ENCODE measurements at places on chromosomes 16 and 17.

DNA sequence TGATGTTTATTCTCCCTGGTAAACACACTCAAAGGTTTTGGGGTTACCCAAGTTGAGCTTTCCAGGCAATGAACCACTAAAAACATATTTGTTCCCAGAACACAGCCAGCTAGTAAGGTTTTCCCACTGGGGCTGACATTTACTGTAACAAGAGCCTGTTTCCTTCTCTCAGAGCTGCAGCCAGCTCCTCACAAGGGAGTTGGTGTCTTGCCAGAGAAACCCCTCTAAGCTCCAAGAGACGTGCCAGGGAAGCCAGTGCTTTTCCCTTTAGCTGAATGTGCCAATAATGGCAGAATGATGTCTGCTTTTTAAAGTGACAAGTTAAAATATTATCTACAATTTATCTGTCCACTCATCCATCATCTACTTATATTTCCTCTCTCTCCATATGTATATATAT is 170.8 kb upstream of the RBFOX1 start:
- DNase-seq = no peak

GRCh38 chr16:75415169-75415905 is 18.0 kb downstream of the CFDP1 start:
- DNase-seq = no peak

DNA sequence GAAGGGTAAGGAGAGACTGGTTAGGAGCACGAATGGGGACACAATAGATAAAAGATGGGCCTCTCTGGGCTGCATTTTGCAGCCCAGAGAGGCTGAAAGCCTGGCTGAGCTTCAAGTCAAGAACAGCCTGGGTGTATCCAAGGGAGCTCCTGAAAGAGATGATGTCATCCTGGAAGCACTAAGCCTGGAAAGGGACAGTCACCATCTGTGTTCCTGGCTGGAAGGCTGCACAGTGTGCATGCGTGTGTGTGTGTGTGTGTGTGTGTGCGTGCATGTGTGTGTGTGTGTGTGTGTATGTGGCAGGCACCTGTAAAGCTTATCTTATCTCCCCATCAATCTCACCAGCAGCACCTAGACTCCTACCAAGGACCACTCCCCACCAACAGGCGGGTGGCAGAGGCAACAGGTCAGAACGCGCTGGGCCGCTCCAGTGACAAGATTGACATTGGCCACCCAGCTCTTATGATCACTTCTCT is 44.1 kb downstream of the COG7 start:
- no peak for DNase-seq

DNA sequence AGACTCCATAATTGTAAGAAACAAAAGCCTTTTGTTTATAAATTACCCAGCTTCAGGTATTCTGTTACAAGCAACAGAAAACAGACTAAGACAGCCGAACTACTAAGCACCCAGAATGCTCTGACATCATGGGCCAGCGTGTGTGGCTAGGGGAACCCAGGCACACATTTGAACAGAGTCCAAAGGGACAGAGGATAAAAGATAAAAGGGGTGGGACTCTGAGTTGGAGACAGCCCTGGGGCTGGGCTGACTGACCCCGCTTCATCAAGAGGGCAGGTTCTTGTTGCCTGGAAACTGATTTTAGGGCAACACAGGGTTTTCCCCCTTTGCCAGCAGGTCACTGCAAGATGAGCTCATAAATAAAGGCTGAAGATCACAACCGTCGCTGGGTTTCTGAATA is 30.5 kb upstream of the ZNF287 start:
- no peak for DNase-seq
